ENCODE measurements at places on chromosomes 7 and 10. TPM values are rescaled to one million over a fixed set of nuclear protein-coding genes. Genes with fewer than 3 reads are reported as not detected.

Gene RBM28
- 6.5 TPM for polyA plus RNA-seq

- DNase-seq = no peak
Measured at GRCh38 chr7:133681529-133681928, 428.7 kb downstream of the EXOC4 start.

Gene ZNF485
- 1.5 TPM for polyA plus RNA-seq

- no peak for DNase-seq
Measured at GRCh38 chr7:151729521-151729921, 147.4 kb downstream of the PRKAG2 start.

DNA sequence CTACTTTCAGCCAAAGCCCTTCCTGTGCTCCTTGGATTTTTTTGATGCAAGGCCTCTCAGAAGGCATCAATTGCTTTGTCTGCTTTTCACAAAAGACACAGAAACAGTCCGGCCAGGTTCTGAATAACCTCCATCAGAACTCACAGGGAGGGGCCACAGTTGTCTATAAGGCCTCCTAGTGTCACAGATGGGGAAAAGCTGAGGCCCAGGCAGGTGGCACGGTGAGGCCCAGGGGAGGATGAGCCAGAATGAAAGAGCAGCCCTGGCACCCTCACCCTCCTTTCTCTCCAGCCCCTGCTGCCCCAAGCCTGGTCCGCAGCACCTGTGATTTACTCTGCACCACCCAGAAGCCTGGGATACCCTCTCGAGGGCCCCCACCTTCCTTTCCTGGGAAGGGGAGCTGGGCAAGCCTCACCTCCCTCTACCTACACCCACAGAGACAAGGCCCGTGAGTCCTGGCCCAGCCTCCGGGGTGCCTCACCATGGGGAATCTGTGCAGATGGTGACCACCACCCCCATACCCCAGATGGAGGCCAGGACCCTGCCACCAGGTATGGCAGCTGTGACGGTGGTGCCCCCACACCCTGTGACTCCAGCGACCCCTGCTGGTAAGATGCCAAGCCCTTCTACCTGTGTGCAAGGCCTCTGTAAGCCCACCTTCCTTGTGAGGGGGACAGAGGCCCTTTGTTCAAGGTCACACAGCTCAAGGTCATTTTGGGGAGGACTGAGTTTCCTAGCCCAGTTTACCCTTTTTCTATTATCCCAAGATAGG lies 26.2 kb upstream of the ZNF467 start:
- peak; percentile 17 for DNase-seq

Gene FGL2
- 97.1 TPM for polyA plus RNA-seq

DNA sequence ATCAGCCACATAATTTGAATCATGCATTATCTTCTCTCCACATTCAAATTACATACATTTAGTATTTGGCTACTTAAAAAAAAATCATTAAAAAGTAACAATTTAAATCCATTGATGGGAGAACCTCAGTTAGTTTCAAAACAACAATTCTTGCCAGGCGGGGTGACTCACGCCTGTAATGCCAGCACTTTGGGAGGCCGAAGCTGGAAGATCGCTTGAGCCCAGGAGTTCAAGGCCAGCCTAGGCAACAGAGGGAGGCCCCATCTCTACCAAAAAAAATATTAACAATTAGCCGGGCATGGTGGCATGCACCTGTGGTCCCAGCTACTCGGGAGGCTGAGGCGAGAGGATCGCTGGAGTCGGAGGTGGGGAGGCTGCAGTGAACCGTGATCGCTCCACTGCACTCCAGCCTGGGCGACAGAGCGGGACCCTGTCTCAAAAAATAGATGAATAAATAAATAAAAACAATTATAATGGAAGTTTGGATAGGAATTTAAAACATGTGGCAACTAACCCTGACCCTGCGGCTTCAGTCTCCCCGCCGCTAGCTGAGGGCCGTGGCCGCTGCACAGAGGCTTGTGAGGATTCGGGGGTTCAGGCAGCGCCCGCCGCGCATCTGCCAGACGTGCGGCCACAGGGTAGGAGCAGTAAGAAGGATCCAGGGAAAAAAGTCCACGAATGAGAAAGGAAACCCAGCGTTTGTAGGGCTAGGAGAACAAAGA lies 1.1 kb upstream of the CSGALNACT2 start:
- DNase-seq = no peak

- peak; percentile 39 for DNase-seq
Measured at GRCh38 chr7:28748933-28749584, 209.1 kb downstream of the TRIL start.

- no peak for DNase-seq
Measured at GRCh38 chr7:134649226-134649775, 2.6 kb downstream of the BPGM start.

GRCh38 chr10:123995082-123995460 lies 98.3 kb downstream of the CHST15 start:
- DNase-seq = no peak

Gene LRRC4
- polyA plus RNA-seq = 0.91 TPM

- no peak for DNase-seq
Measured at GRCh38 chr10:58054881-58055280, 212.8 kb downstream of the IPMK start.

DNA sequence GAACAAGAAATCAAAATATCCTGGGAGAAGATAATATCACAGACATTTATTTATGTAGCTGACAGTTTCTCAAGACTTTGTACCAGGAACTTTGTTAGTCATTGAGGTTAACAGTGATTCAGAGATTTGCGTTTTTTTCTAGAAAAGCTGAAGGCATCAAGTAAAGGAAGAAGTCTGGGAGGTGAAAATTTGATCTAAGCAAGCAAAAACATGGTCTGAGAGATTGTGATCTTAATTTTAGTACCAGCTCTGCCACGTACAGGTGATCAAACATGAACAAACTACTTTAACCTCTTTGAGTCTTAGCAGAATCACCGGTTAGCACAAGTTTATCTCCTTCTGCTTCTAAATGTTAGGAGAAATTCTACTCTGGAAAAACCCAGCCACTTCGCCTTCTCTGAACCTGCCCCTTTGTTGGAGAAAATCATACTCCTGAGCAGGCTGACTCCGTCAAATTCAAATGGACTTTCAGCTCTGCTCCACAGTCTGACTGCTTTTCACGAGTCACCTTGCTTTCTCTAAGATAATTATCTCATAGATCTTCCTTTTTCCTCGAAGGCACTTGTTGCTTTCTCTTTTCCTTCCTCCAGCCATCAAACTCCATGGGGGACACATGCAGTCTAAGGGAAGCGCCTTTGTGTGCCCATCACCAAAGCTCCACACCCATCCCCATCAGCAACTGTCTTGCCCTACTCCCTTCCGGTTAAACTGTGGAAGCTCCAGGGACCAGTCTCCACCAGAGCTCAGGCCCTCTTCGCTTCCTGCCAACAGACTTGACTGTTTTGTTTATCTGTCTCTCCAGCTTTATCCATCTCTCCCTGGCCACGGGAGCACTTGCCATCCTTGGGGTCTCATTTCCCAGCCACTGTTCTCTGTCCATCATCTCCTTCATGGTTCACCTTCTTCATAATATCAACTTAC lies 86.3 kb downstream of the PRKCQ start:
- DNase-seq = peak; percentile 27

DNA sequence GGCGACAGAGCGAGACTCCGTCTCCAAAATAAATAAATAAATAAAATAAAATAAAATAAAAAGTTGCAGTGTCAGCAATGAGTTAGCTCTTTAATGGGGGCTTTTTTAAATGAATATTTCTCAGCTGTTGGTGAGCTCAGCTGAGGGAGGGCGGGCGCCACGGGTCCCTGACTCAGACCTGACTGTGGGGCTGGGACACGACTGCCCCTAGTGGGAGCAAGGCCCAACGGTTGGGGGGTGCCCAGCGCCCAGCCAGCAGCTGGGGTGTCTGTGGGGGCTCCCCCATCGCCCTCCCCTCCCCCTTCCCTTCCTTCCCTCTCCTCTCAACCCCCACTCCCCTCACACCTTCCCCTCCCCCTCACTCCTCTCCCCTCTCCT lies 46.6 kb downstream of the PWWP2B start:
- peak; percentile 76 for DNase-seq

Gene PTER
- polyA plus RNA-seq = 7.4 TPM

DNA sequence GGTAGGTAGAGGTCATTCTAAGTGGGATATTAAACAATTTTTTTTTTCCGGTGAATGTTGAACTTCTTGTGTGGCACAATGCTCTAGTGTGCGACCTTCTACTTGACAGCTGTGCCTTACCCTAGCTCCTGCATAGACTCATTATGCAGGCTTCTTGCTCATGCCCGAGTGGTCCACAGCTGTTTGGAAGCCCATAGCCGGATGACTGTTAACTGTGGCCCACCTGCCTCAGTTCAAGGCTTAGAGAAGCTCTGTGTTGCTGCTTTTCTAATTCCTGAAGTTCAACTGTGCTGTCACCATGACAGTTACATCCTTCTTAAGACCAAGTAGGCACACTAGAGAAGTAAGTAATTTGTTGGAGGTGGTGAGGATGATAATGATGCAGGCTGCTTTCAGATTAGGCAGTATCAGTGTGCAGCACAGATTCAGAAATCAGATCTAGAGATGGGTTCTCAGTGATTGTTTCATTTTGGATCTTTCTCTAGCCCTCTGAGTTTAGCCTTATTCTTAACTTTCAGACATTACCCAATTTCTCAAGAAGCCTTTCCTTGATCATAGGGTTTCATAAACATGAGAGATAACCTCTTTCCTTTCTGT lies 278.4 kb downstream of the PHF14 start:
- DNase-seq = no peak

GRCh38 chr7:553636-554111 lies 34.0 kb upstream of the PDGFA start:
- no peak for DNase-seq

DNA sequence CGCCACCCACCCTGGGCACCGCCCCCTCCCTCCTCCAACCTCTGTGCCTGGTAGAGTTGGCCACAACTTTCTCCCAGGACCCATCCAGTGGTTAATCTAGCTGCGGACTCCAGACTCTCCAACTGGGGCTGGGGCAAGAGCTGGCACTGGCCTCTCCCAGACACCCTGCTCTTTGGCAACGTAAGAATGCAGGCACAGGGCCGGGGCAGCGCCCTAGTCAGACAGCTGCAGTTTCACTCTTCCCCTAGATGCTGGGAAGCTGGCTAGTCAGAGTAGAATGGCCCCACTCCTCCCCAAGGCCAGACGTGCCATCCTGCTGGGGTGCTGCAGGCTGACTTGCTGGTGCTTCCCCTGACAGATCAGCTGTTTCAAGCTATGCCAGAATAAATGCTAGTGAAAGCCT lies 22.1 kb downstream of the HSPA12A start:
- DNase-seq = no peak

Gene LRRD1
- polyA plus RNA-seq = not detected

Gene GIMAP5
- polyA plus RNA-seq = 17.1 TPM

- no peak for DNase-seq
Measured at GRCh38 chr7:80499350-80499953, 12.4 kb downstream of the GNAT3 start.

GRCh38 chr10:3054851-3055199 lies 12.5 kb upstream of the PFKP start:
- no peak for DNase-seq

DNA sequence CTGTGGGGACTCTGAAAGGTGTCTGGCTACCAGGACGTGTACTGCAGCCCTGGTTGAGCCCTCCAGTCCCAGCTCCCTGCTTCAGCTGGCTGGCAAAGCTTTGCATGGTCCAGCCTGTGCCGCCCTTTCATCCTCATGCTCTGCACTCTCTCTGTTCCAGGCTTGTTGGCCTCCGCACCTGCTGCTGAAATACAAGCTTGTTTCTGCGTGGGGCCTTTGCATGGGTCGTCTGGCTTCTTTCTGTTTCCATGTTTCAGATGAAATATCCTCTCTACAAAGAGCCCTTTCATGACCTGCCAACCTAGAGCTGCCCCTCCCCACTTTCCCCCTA lies 45.9 kb downstream of the TSPAN15 start:
- DNase-seq = no peak

Gene SMKR1
- polyA plus RNA-seq = not detected

DNA sequence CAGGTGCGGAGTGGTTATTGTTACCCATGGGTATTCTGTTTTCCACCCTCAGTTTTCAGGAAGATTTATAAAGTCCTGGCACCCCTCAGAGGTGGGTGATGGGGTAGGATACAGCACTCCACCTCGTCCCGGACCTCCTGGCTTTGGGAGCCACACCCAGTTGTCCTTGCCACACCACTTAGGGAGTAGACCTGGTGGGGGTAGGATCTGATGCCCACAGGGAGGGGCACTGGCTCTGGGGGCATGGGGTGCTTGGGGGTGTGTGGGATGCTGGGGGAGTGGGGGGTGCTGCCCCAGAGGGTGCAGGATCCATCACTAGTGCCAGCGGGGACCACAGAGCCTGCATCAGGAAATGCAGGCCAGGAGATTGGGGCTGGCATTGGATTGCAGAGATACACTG lies 4.5 kb downstream of the ZNF511 start:
- DNase-seq = no peak

DNA sequence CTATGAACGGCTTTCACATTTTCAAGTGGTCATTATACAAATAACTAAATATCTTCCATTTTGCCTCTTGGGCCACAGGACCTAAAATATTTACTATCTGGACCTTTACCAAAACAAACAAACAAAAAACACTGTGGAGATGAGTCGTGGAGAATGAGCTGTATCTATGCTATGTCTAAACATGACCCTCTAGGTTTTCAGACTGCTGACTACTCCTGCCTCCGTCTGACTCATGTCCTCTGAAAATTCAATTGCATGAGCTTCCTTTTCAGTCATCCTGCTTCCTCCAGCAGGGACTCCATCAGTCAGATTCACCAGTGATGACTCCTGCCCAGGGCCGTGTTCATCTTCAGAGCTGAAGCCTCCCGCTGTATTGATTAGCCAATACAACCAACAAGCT lies 96.8 kb downstream of the COL28A1 start:
- DNase-seq = no peak
